ENCODE measurements at places on chromosomes 3 and 15.

DNA sequence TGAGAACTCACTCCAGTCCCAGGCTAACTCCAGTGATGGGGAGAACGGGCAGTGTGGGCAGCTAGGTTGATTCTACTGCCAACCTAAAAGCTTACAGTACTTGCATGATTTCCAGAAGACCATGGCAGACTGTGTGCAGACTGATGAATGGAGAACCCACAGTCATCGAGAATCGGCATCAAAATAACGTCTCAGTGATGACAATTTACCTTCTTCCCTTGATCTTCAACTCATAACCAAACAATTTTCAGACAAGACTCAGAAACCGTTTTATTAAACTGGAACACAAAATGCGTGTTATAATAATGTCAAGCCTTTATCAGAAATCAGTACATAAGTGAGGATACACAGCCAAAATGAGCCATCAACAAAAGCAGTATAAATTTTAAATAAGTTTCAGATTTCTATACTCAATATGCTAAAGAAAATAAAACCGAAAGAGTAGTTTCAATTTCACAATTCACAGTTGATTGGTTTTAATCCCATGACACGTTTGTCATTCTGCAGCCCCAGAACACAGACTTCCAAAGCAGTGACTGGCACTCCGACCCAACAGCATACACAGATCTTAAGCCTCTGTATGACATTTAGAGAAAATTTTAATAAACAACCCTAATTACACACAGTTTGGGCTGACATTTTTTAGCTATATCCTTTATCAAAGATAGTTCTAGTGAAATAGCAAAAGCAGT is 54.5 kb downstream of the ZMAT3 start:
- no peak for DNase-seq

GRCh38 chr15:36654866-36655265 is 75.4 kb downstream of the CDIN1 start:
- no peak for DNase-seq

- DNase-seq: no peak
Measured at GRCh38 chr3:122458992-122459391, 43.1 kb upstream of the WDR5B start.

DNA sequence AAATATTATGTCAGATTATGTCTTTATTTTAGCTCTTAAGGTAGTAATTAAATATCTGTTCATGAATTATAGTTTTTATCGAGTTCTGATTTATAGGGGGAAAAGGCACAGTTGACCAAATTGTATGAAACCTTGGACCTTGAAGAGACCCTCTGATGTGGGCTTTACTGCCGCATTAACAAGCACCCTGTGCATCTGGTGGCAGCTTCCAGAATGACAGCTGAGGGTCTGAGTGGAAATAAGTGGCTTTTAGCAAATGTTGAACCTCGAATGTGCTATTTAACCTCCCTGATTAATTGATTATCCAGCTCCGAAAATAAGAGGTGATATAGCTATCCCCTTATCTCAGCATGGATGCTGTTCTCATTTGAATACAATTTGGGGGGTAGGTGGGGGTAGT is 87.0 kb downstream of the TMEM108 start:
- DNase-seq: no peak

DNA sequence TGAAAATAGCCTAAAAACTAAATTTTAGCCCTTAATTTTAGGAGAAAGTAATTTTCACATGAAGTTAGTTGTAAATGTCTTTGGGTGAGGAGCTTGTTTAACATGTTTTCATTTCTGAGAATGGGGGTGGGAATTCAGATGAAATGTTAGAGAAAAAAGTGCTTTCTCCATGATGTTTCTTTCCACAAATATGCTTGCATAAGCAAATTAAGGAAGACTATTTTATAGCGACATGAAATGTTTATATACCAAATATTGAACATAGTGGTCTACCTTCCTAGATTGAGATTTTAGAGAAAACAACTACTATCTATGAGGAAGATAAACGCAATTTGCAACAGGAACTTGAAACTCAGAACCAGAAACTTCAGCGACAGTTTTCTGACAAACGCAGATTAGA is 13.0 kb upstream of the RPLP1 start:
- no peak for DNase-seq

Measured in stimulated activated CD4-positive, alpha-beta T cell treated with anti-CD3 and anti-CD28 coated beads, Interleukin-4, amount 100 ng/mL, for 1 hour (primary cell).